Lung (tissue), 17 donors: ENCODE measurements at places on chromosomes 12 and 14.

- DNase-seq: no peak
Measured at GRCh38 chr12:107525719-107526554, 159.7 kb upstream of the PWP1 start.

GRCh38 chr14:89855961-89856656 is 98.4 kb downstream of the EFCAB11 start:
- DNase-seq: no peak

DNA sequence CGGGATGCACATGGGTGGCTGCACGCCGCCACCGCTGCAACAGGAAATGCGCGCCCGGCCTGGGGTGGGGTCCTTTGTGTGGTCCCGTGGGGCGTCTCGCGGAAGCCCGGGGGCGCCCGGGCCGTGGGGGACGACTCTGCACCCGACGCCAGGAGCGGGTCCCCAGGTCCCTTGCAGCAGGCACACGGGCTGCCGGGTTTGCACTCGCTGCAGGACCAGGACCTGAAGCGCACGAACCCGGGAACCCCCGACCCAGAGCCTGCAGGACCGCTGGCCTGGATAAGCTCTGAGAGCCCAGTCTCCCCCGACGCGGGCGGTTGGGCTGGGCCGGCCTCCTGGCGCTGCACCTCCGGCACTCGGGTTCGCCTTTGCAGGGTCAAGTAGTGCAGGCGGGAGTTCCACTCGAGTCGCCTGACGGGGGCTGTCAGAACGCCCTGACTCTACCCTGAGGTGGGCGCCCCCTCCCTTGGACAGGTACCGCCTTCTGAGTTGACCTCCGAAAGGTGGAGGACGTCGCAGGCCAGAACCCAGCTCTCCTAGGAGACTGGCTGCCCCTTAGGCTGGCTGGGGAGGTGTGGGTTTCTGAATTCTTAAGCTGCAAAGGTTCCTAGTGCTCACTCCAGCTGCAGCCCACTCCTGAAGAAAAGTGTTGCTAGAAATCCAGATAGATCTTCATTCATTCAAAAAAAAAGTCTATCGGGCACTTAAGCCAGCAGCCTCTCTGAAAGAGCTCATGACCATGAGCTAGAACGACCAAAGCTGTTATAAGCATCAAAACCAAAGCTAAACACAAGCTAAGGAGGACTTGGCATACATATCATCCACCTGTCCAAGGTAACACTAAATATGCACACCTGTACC is 68.0 kb downstream of the RNF34 start:
- DNase-seq: peak; percentile 62

GRCh38 chr12:111858186-111858585 is 16.2 kb downstream of the MAPKAPK5 start:
- no peak for DNase-seq

- DNase-seq: no peak
Measured at GRCh38 chr12:132075714-132076553, 68.2 kb downstream of the DDX51 start.

GRCh38 chr12:130880411-130880885 is 8.6 kb downstream of the RAN start:
- DNase-seq: no peak

- no peak for DNase-seq
Measured at GRCh38 chr12:49428793-49429192, 61.5 kb downstream of the SPATS2 start.

DNA sequence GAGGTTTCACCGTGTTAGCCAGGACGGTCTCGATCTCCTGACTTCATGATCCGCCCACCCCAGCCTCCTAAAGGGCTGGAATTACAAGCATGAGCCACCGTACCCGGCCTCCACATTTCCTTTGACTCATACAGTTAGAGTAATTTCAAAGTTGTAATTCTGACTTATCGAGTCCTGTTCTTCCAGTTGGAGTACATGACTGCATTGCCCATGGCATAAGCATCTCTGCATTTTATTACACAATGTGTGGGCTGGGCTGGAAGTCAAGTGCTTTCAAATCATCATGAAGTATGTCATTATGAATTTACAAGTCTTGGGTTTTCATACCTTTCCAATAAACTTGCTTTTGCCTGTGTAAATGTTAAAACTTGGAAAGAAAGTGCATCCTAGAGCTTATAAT is 1295.7 kb upstream of the FLRT2 start:
- DNase-seq: no peak

DNA sequence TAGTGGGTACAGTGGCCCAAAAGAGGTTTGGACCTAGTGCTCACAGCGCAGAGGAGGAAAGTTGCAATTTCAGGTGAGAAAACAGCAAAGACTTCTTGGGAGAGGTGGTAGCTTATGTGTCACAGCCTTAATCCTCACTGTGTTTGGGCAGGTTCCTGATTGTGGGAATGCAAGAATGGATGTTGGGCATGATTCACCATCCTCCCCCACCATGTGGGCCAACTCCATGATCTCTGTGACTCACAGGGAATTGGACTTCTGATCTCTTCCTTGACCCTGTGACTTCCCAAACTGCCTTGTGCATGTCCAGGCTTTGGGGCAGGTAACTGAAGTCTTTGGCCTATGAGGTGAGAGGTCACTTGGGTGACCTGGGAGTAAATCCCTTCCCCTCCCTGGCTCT is 1.8 kb upstream of the CHST11 start:
- no peak for DNase-seq

DNA sequence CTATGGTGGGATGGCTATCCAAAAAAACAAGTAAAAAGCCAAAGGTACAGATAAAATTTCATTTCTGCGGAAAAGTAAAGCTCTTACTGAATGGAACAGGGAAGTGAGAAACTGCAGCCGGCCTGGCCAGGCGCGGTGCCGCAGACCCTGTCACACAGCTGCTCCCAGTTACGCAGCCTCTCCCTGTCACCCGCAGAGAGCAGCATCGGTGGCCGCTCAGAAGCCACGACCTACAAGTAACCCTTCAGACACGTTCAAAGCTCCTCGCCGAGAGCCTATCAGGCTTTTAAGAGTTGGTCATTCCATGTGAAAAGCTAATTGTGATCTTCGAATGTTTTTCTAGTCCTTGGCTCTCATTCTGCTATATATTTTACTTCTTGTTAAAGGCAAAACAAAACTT is 11.0 kb upstream of the ANKLE2 start:
- no peak for DNase-seq

GRCh38 chr12:23617749-23618148 is 331.7 kb downstream of the SOX5 start:
- DNase-seq: no peak

DNA sequence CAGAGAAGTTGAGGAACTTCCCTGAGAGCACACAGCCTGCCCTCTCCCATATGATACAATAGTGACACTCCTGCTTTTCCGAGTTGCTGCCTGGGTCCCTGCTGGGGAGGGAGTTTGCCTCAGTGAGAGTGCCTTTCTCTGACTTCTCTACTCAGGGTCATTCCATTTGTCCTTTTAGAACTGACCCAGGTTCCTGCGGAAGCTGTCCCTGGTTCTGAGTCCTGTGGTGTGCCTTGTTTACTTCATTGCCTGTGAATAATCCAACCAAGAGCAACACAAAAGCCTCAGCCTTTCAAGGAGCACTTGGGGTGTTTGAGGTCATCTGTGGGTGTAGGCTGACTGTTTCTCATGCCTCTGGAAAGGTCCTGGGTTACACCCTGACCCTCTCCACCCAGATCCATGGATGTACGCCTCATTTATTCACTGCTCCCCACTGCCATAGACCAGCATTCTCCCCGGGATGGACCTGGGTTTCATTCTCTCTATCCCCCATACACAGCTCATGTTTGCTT is 13.6 kb downstream of the SERPINA1 start:
- peak; percentile 11 for DNase-seq

DNA sequence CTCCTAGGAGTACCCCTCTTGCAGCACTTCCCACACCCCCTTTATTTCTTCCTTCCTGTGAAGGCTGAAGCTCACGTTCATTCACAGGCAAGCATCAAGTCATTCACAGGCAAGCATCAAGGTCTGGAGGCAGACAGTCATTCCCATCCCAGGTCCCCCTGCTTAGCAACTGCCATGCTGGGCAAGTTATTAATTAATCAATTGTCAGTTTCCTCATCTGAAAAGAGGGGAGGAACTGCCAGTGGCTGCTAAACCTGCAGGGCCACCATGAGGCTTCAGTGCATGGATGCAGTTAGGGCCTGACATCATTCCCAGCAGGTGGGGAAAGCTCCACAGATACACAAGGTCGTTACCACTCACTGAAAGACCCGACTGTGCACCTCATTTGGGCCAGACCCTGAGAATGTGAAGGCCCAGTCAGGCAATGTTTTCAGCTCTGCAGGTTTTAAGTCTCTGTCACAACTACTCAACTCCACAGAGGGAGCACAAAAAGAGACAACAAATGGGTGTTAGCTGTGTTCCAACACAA is 85.0 kb upstream of the GPR68 start:
- no peak for DNase-seq

DNA sequence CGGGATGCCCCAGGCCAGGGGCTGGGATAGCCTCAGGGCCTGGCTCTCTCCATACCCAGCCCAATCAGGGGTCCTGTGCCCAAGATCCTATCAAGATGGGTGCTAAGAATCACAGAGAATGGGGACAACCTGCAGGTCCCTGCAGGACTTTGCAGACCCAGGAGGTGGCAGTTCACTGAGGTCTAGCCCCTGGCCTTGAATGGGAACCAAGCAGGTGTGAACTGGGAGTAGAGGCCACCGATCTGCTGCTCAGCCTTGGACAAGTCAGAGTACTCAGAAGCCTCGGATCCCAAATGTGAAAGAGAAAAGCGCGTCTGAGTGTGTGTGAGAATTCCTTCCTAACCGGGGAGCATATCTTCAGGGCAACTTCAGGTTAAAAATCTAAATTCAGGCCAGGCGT is 76.2 kb downstream of the ARL6IP4 start:
- no peak for DNase-seq
